ENCODE measurements at places on chromosomes 3 and 15.

DNA sequence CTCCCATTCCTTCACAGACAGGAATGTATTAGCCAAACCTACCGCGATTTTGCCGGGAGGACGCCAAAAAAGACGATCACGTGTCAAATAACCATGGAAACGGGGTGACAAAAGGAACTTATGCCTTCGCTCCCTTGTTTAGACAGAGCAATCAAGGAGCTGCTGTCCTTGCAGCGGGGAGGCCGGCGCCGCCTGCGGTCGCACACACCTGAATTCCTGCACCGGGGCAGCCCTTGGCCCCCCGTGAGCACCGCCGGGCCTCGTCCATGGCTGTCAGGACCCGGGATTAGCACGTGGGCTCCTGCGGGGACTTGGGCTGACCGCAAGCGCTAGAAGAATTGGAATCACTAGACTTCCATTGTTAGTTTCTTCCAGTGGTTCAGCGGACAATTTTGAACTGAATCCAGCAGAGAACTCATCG lies 193.1 kb downstream of the SHQ1 start:
- no peak overlapping the region for H3K4me3 ChIP-seq
- no peak overlapping the region for H3K27ac ChIP-seq
- DNase-seq, result no peak

DNA sequence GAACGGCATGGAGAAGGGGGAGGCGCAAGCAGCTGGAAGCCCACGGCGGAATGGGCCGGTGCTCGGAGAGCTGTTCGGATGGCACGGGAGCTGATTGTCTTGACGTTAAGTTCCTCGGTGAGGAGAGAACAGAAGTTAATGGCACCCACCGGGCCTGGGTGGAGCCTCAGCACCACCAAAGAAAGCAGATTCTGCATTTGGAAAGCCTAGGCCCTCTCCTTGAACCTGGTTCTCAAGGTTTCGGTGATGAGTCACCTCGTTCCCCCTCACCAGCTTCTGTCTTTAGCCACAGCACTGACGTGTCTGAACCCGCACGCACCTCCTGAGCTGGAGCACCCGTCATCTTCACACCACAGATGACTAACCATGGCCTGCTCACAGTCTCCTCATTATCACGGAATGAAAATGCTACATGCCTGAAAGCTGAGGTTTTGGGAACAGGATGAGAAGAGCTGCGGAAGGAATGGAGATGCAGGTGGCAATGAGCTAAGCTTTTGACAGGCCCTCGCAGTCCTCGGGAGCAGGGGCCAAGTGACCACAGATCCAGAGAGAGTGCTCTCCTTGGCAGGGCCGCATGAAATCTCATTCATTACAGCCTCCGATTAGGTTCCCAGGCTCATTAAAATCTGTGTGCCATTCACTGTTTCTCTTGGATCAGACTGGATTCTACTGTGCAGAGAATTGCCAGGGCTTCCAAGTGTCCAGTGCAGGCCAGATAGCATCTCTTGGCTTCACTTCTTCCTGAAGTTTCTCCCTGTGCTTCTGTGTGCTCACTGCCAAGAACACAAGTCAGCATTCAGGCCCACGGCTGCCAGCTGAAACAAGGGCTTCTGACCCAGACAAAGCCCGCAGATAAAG lies 96.3 kb upstream of the DLG1 start:
- DNase-seq, result peak; percentile 99
- peaks cover 19% of the 10 kb centered on the region for H3K4me1 ChIP-seq
- H3K27me3 ChIP-seq, result no peaks in the 10 kb centered on the region
- H3K36me3 ChIP-seq, result no peaks in the 10 kb centered on the region
- peak overlapping the region; percentile 84 for H3K27ac ChIP-seq
- H3K4me3 ChIP-seq, result no peak overlapping the region

GRCh38 chr3:146529021-146529420 lies 15.4 kb downstream of the PLSCR1 start:
- H3K36me3 ChIP-seq, result peaks cover 88% of the 10 kb centered on the region
- no peaks in the 10 kb centered on the region for H3K27me3 ChIP-seq
- no peaks in the 10 kb centered on the region for H3K4me1 ChIP-seq
- no peak overlapping the region for H3K27ac ChIP-seq

- DNase-seq, result no peak
- no peaks in the 10 kb centered on the region for H3K4me1 ChIP-seq
- H3K36me3 ChIP-seq, result no peaks in the 10 kb centered on the region
- H3K4me3 ChIP-seq, result no peak overlapping the region
- no peaks in the 10 kb centered on the region for H3K27me3 ChIP-seq
- no peak overlapping the region for H3K27ac ChIP-seq
Observed at GRCh38 chr3:89957451-89957850, 850.0 kb downstream of the EPHA3 start.

DNA sequence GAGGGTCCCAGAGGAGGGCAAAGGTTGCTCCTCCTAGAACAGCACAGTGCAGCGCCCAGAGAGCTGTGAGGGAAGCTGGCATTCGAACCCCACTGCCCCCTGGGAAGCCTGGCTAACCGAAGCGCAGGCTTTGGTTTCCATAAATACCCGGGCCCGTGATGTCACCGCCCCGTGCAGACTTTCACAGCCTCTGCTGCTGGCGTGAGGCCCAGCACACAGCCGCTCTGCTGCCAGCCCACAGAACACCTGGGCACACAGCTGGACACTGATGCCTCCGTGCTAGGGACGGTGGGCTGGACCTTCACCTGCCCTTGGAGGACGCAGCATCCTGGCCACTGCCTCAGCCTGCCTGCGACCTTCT lies 1.0 kb downstream of the IQSEC1 start:
- no peak for DNase-seq
- peaks cover 50% of the 10 kb centered on the region for H3K27me3 ChIP-seq
- no peaks in the 10 kb centered on the region for H3K4me1 ChIP-seq
- no peak overlapping the region for H3K27ac ChIP-seq
- no peaks in the 10 kb centered on the region for H3K36me3 ChIP-seq
- H3K4me3 ChIP-seq, result no peak overlapping the region

GRCh38 chr15:98689431-98689861 lies 41.1 kb downstream of the IGF1R start:
- peak overlapping the region; percentile 26 for H3K27ac ChIP-seq
- no peak for DNase-seq
- no peaks in the 10 kb centered on the region for H3K36me3 ChIP-seq
- H3K27me3 ChIP-seq, result no peaks in the 10 kb centered on the region
- H3K4me1 ChIP-seq, result peaks cover 17% of the 10 kb centered on the region
- no peak overlapping the region for H3K4me3 ChIP-seq

- DNase-seq, result no peak
- no peaks in the 10 kb centered on the region for H3K36me3 ChIP-seq
- no peak overlapping the region for H3K27ac ChIP-seq
- no peaks in the 10 kb centered on the region for H3K4me1 ChIP-seq
Observed at GRCh38 chr3:161793194-161793930, 296.8 kb downstream of the OTOL1 start.

- no peaks in the 10 kb centered on the region for H3K27me3 ChIP-seq
- H3K36me3 ChIP-seq, result peaks cover 30% of the 10 kb centered on the region
- no peak overlapping the region for H3K27ac ChIP-seq
- no peak for DNase-seq
- H3K4me1 ChIP-seq, result peaks cover 11% of the 10 kb centered on the region
- no peak overlapping the region for H3K4me3 ChIP-seq
Observed at GRCh38 chr3:170863816-170864215, 6.2 kb downstream of the RPL22L1 start.
